ENCODE measurements at places on chromosomes 16 and 17.

DNA sequence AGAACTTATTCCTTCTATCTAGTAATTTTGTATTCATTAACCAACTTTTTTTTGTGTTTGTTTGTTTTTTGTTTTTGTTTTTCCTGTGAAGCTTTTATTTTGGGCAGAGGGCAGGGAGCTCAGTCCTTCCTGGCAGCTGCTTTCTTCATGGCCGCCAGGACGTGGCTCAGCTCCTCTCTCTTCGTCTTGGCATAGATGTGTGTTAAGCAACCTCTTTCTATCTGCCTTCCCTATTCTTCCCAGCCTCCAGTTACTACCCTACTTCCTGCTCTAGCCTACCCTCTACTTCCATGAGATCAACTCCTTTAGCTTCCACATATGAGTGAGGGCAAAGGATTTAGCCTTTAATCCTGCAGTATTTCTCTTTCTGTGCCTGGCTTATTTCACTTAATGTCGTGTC lies 8.2 kb upstream of the BRD7 start:
- no peak for DNase-seq

DNA sequence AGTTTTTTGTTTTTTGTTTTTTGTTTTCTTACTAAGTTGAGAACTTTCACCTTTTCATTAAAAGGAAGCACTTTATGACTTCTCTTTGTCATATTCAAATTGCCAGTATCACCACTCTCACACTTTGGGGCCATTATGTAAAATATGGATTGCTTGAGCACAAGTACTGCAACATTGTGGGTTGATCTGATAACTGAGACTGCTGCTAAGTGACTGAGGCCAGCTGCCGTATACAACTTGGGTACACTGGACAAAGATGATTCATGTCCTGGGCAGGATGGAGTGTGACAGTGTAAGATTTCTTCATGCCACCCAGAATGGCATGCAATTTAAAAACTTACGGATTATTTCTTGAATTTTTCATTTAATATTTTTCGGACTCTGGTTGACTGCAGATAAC lies 7.8 kb downstream of the TTC19 start:
- DNase-seq, result no peak

- no peak for DNase-seq
Observed at GRCh38 chr17:13920413-13920812, 148.9 kb upstream of the COX10 start.

- DNase-seq, result no peak
Observed at GRCh38 chr17:27721797-27722196, 78.5 kb downstream of the NOS2 start.

- DNase-seq, result no peak
Observed at GRCh38 chr16:48542020-48542473, 67.9 kb downstream of the N4BP1 start.

GRCh38 chr17:43369986-43370385 lies 28.8 kb upstream of the ARL4D start:
- no peak for DNase-seq

Data from KG1 (cell line).